Ureter (tissue), 1 donor: ENCODE measurements at places on chromosomes 5 and 9. TPM values are rescaled to one million over a fixed set of nuclear protein-coding genes. Genes with fewer than 3 reads are reported as not detected.

The MAN2A1 gene
- 56.9 TPM for total RNA-seq

The C9orf43 gene
- total RNA-seq = 0.62 TPM

The CATSPER3 gene
- total RNA-seq = 0.99 TPM

- no peak for DNase-seq
These were observed 168.8 kb upstream of the SLC27A6 start for GRCh38 chr5:128796506-128796905.

GRCh38 chr9:133341369-133342068 lies 5.5 kb upstream of the SURF6 start:
- DNase-seq = no peak

DNA sequence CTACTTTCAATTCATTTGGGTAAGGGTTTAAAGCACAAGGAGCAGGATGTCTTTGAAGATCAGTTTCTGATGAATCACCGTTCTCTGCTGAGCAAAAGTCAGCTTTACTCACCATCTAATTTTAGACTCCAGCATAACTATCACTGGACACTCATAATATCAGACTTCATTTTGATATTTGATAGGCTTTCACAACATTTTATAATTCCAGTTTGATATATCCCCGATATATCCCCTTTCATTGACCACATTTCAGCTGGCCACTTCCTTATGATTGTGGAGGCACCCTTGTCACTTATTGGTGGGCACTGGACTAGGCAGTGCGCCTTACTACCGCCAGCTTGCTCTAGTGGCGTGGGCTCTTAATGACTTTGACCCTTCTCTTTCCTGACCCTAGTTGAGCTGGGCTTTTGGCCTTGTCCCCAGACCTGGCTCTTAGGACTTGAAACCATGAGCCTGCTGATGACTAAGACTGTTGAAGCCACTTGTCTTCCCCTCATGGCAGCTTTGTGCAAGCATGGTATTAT lies 46.8 kb downstream of the CYSTM1 start:
- DNase-seq = no peak

- DNase-seq = no peak
These were observed 480.9 kb upstream of the PAPPA start for GRCh38 chr9:115672477-115673316.

GRCh38 chr5:6655432-6655831 lies 22.2 kb downstream of the SRD5A1 start:
- DNase-seq = no peak

GRCh38 chr5:95915999-95916686 lies 45.5 kb downstream of the ELL2 start:
- no peak for DNase-seq
